ENCODE measurements at places on chromosomes 13 and 19.
A peak's percentile ranks its signal among the peaks of the same experiment; 100 is the strongest.

- DNase-seq, result no peak
These were observed 306 bp downstream of the SUGT1 start for GRCh38 chr13:52652980-52653303.

- no peak for DNase-seq
These were observed 6.1 kb upstream of the CYSLTR2 start for GRCh38 chr13:48647625-48648024.

DNA sequence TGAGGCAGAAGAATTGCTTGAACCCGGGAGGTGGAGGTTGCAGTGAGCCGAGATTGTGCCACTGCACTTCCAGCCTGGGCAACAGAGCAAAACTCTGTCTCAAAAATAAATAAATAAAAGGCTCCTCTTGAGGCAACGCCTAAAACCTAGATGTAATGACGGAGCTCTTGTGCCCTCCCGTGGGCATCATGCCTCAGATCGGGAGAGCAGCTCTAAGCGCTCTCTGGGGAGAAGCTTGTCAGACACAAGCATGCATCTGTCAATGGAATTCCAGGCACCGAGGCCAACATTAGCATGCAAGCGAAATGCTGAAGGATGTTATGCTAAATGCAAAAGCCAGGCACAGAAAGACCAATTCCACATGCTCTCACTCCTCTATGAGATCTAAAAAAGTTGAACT, 45.6 kb upstream of the MRI1 start:
- no peak for DNase-seq

- DNase-seq, result no peak
These were observed 727 bp downstream of the CERS1 start for GRCh38 chr19:18895038-18895823.

DNA sequence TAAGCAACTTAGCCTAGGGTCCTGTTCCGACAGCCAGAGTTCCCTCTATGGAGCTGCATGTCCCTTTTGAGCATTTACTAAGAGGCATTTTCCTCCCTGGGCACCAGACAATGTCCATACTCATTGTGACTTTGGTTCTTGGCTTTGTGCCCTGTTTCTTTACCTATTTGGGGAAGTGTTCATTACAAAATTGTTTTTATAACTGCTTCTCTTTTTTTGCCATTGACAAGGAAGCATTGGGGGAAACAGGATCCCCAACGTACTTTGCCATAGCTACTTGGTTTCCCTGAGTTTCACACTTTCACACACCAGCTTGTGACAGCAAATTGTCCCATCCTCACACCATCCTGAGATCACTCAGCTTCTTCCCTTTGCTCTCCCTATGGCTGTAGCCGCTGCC, 81.1 kb upstream of the SIAH3 start:
- no peak for DNase-seq

GRCh38 chr13:19632915-19633478, 462 bp upstream of the MPHOSPH8 start:
- DNase-seq, result peak; percentile 24

DNA sequence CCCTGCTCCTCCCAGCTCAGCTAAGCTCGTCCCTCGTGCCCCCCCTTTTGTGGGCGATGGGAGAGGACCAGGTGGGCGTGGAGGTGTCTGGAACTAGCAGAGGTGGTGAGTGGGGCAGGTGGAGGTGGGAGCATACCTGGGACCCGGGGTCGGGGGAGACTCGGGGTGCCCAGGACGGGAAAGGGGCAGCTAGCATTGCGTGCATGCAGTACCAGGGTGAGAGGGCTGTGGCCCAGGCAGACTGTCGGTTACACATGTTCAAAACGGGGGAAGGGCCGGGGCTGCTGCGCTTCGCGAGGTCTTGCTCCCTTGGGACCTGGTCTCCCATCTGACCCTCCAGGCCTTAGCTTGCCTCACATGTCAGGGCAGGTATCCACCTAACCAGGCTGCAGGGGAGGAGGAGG, 9.1 kb downstream of the TLE5 start:
- no peak for DNase-seq

GRCh38 chr13:23322353-23323336, 110.9 kb downstream of the SACS start:
- DNase-seq, result no peak

DNA sequence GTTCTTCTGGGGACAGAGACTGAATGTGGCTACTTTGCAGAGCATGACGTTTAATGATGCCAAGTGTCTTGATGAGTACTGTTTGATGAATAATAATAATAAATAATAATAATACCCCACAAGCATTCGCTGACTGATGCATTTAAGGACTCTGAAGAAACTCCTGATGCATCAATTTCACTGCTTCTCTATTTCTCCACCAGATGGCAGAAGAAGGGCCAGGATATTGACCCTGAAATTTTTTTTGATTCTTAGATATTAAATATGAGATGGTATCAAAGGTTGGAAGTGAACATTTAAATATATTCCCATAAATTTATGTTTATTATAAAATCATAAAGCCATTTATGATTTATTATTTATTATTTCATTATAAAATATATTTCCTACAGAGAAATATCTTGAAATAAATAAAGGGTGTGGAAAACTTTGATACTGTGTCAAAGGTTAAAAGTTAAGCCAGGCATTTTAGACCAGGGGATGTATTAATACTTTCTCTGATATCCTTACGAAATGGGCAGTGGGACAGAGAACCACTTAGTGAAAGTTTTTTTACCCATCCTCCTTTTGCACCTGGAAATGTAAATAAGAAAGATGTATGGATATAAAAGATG, 170.9 kb downstream of the LACC1 start:
- DNase-seq, result no peak

DNA sequence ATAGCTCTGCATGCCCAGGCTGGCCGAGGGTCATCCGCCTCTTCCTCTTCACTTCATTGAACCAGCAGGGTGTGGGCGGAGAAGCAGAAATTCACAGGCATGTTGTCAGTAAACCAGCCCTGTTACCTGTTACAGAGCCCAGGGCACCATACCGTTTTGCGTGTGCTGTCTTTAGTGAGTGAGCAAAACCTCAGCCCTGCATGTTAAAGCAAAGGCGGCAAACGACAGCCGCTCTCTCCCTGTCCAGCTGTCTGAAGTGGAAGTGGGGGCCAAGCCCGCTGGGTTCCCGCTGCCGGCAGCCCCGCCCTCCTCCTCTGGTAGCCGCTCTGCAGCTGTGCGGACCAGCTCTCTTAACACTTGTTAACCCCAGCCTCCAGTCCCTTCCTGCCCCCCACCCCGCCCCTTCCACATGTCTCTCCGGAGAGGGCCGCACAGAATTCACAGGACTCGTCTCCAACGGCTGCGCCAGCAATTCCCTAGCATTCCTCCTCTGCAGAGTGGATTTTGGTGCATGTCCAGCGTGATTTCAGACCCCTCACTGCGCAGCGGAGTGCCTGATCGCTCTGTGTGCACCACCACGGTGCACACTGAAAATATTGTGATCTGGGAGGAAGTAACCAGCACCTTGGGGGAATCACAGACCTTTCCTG, 12.7 kb downstream of the KLHL26 start:
- no peak for DNase-seq

DNA sequence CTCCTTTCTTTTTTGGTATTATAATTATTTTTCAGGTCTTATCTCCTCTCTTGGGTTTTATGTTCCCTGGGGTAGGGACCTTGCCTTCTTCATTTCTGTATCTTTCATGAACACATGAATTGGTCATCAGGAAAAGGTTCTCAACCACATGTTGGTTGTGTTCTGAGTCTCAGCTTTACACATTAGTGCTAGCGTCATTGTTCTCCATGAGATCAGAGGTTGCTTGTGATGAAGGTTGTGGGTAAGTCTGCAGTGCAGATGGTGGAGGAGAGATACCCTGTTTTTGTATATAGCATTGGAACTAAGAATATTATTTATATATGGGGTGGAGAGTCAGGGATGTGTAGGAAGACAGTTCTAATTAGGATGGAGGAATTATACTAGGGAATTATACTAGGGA, 24.5 kb upstream of the CEACAM8 start:
- DNase-seq, result no peak

GRCh38 chr19:16714702-16715287, 4.9 kb upstream of the NWD1 start:
- DNase-seq, result peak; percentile 39

DNA sequence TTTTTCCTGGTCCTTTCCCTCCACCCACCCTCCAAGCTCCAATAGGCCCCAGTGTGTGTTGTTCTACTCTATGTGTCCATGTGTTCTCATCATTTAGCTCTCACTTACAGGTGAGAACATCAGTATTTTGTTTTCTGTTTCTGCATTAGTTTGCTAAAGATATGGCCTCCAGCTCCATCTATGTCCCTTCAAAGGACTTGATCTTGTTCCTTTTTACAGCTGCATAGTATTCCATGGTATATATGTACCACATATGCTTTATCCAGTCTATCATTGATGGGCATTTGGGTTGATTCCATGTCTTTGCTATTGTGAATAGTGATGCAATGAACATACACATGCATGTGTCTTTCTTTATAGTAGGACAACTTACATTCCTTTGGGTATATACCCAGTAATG, 47.1 kb upstream of the ZNF30 start:
- DNase-seq, result no peak

DNA sequence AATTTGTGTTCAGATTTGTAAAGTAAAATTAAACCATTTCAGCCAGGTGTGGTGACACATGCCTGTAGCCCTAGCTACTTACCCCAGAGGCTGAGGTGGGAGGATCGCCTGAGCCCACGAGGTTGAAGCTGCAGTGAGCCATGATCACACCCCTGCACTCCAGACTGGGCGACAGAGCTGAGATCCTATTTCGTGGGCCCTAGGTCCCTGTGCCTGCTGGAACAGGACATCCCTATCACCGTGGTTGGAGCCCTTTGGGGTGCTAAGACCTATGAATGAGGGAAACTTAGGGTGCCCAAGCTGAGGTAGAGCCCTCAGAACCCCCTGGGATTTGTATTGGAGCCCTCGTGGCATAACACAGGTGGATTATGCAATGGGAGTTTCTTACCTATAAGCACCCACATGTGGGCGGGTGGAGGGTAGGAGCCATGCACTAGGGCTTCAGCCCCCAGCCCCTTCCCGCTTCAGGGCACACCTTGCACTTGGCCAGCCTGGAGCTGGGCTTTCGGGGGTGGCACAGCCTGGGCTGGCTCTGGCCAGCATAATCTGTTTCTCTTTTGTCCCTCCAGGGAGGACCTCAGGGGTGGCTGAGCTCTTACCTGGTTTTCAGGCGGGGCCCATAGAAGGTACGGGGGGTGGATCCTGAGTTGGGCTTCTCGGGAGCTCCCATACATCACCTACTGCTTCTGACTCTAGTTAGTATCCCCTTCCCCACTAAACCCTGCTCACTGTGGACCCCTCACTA, 7.2 kb upstream of the USF2 start:
- DNase-seq, result no peak

- DNase-seq, result no peak
These were observed 2.8 kb downstream of the TNNT1 start for GRCh38 chr19:55146078-55146704.

DNA sequence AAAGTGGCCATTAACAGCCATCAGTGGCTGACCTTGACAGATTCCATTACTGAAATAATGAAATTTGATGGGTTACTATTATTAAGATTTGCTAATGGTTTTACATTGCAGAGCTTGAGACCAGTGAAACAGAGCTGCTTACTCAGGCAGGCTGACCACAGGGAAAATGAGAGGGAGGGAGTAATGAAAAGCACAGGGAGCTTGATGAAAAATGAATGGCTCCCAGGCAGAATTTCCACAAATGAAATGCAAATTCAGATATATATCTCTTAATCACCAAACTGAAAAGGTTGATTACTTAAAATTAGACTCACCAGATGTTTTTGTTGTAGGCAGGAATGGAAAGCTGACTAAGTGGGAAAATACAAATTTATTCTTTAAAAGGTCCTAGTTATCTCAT, 36.1 kb downstream of the HTR2A start:
- no peak for DNase-seq

DNA sequence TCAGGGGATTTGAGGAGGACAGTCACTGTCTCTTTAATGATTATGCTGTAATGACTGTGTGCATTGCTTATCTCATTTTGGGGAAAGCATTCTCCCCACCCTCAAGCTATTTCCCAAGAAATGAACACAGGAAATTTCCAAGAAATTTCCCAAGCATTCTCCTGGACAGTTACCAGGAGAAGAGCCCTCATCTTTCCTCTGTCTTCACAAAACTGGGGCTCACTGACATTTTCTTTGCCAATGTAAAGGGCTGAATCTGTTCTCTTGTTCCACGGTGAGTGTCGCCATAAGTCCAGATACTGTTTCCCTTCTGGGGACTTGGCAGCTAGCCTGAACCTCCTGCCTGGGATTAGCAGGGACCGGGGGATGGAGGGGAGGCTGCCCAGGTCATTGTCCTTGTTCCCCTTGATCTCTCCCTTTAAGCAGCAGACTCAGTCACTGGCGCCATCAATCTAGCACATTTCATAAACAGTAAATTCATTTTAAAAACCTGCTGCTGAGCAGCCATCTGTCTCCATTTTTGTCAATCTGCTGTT, 172.8 kb downstream of the DNAJC15 start:
- DNase-seq, result no peak

GRCh38 chr13:24225930-24226329, 65.4 kb downstream of the SPATA13 start:
- no peak for DNase-seq

DNA sequence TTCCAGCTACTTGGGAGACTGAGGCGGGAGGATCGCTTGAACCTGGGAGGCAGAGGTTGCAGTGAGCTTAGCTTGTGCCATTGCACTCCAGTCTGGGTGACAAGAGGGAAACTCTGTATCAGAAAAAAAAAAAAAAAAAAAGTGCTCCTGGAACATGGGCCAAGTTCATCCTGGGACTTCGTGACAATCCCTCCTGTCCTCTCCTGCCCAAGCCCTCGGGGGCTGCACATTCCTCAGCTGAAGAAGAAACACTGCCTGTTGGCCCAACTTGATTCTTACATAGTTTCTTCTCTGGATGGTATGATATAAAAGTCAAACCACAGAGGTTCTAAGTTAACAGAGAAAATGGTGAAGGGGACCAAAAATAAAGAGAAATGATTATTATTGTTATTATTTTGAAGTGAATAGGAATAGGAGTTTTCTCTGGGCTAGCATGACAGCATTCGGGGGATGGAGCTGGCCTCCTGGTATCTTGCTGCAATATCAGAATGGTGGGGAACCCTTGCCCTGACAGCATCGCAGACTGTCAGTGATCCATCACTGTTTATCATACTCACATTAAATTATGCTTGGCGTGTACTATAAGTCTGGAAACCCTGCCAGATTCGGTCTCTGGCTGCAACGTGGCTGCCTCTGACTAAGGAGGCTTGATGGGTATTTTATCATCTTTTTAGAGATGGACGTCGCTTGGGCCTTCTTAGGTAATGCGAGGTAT, 113.7 kb upstream of the OXGR1 start:
- no peak for DNase-seq

- DNase-seq, result peak; percentile 50
These were observed 425.4 kb downstream of the DCT start for GRCh38 chr13:94053986-94054593.

DNA sequence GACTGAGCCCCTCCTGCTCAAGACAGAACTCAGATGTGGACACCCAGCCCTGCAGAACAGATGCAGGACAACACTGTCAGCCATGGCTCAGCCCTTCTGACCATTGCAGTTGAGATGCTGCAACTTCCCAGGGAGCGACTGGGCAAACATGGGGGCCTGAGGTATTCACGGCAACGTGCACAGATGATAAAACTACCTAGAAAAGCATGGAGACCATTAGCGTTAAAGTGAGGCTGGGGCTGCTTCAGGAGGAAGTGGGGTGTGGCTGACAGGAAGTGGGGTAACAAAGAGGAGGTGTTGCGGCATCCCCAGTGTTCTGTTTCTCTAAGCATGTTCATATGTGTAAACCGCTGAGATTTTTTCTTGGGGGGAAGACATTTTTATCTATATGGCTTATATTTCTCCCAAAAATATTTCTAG, 1.3 kb upstream of the SIGLEC9 start:
- no peak for DNase-seq

- no peak for DNase-seq
These were observed 10.9 kb upstream of the MEIS3 start for GRCh38 chr19:47430041-47430802.

- no peak for DNase-seq
These were observed 74.3 kb downstream of the CRYL1 start for GRCh38 chr13:20451397-20451796.

Data from left kidney (tissue), 8 donors.